ENCODE measurements at places on chromosomes 7 and 10.

DNA sequence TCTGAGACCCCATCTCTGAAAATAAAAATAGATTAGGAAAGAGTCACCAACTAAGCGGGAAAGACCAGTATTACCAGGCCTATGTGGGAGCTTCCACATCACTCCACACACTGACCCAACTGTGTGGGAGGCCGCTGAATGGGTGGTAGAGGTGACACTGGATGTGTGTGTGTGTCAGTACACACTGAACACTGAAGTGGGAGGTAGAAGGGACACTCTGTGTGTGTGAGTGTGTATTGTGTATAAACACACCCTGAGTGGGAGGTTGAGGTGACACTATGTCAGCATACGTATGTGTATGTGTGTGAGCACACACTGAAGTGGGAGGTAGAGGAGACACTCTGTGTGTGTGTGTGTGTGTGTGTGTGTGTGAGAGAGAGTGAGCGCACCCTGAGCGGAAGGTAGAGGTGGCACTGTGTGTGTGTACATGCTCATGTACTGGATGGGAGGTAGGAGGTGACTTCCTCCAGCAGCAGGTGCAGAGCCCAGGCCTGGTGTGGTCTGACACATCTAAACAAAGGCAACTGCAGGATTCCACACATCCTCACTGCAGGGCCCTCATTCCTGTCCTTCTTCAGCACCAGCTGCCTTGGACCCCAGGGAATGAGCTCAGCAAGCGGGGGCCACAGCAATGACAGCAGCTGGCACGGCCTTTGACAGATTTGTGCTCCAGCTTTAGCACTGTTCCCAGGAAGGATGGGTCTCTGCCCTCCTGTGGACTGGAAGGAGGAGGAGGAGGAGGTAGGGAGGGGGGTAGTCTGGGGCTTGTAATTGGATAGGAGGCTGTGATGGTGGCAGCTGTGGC is 26.5 kb upstream of the RBM20 start:
- DNase-seq = peak; percentile 27

DNA sequence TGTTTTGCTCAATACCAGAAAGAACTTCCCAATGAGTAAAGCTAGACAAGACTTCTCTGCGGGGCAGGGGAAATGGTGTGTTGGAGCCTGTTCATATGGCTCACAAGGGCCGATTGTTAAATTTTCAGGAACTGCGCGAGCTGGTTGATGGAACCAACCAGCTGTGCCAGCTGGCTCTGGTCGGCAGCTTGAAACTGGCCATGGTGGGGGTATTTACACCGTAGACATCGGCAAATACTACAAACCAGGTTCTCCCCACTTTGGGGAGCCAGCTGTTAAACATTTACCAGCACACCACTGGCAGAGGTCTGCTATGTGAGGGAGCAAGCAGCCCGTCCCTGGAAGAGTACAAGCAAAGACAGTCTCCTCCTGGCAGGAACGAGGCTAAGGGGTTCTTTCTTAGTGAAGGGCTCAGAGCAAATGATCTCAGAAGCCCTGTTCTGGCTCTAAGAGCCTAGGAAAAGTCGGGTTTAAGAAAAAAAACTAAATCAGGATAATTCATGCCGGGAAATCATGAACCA is 8.8 kb upstream of the ZMIZ1 start:
- peak; percentile 65 for DNase-seq

DNA sequence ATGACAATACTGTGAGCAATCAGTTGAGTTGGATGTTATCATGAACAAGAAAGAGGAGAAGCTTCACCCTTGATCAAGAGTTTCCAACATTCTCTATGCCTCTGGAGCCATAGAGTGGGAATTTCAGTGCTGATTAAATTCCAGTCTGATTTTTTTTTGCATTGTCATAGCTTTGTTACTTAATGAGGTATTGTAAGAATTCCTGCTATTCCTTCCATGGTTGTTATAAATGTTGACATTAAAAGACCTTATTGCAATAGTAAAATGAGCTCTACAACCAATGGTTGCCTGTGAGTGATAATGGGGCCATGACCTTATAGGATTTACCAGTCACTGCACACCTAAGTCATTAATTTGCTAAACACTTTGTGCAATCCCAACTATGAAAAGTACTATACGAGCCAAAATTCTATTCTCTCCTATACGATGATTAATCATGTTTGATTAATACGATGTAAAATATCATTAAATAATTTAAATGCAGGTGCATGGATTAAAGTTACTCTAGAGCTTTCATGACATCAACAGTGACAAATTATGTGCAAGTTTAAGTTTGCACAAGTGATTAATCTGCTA is 353.2 kb upstream of the KLF6 start:
- DNase-seq = no peak

- no peak for DNase-seq
These were observed 103.9 kb downstream of the TNS3 start for GRCh38 chr7:47478017-47478344.

GRCh38 chr10:125141860-125142484 is 18.4 kb downstream of the CTBP2 start:
- DNase-seq = no peak

GRCh38 chr10:44988957-44989585 is 10.5 kb upstream of the DEPP1 start:
- DNase-seq = no peak
